Activated T-cell treated with anti-CD3 and anti-CD28 coated beads, Interleukin-2, amount 50 U/mL, for 48 hours (primary cell): ENCODE measurements at places on chromosomes 2 and 18.

GRCh38 chr18:32201948-32202672, 12.3 kb downstream of the MEP1B start:
- no peak for DNase-seq

DNA sequence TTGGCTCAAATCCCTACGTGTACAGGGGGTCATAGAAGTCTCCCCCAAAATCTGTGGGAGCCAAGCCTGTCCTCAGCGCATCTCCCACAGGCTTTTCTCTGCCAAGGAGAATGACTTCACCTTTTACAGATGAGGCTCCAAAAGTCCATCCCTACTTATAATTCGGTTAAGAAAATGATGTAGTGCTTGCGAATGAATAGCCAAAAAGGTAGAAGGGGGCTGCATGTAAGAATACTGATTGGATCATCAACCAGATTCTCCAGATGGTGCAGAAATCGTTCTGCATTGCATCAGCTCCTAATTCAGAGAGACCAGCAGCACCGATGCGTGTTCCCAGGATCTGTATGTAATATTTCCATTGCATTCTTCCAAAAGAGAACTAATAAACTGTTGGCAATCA, 91.9 kb downstream of the EPHA4 start:
- no peak for DNase-seq

GRCh38 chr2:25386971-25387875, 45.5 kb upstream of the DNMT3A start:
- DNase-seq: no peak

- DNase-seq: no peak
These were observed 260.5 kb downstream of the LTBP1 start for GRCh38 chr2:33207151-33207740.

DNA sequence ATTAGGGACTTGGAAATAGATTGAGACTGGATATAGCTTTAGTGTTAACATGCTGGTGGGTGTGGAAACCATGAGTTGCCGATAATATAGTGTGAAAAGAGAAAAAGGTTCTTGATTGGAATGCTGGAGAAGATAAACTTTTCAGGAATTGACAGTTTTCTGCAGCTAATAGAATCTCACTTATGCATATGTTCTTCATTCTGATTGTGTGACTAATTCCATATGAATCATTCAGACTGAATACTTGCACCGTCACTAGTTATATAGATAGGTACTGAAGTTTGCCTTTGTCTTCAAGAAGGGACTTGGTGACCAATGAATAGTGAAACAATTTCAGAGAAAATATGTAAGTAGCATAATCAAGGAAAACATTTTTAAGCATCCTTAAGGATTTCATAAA, 225.7 kb upstream of the FOSL2 start:
- DNase-seq: no peak
